ENCODE measurements at places on chromosomes 12 and 14. TPM values are rescaled to one million over a fixed set of nuclear protein-coding genes. Genes with fewer than 3 reads are reported as not detected.
A peak's percentile ranks its signal among the peaks of the same experiment; 100 is the strongest.

Gene NFE2
- total RNA-seq: 2.9 TPM

Gene YBX3
- total RNA-seq: 612 TPM

DNA sequence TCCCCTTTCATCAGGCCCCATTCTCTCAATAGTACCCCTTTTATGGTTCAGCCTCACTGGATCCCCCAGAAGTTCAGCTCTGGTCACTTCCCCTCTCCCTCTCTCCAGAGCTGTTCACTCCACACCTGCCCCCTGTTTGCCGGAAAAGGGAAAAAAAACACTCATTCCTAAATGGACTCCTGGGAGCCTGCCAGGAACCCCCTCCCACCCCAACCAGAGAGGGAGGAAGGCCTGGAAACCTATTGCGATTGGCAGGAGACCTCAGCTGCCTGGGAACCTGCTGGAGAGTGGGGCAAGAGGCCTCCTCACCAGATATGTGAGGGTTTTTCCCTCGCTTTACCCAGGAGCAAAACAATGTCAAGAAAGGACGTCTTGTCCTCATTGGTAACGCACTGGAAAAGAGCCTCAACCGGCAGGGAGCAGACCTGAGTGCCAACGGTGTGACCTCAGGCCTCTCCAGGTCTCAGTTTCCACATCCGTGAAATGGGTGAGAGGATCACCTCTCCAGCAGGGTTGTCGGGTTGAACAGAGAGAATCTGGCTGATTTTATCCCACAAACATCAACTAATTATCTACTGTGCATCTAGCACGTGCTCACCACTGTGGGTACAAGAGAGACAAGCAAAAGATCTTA lies 4.6 kb downstream of the DTX1 start:
- H3K27me3 ChIP-seq: peaks cover 2% of the 10 kb centered on the region
- no peak overlapping the region for H3K27ac ChIP-seq
- peaks cover 14% of the 10 kb centered on the region for H3K4me1 ChIP-seq
- no peaks in the 10 kb centered on the region for H3K36me3 ChIP-seq

- H3K27me3 ChIP-seq: no peaks in the 10 kb centered on the region
- no peak overlapping the region for H3K4me3 ChIP-seq
- H3K36me3 ChIP-seq: no peaks in the 10 kb centered on the region
- H3K4me1 ChIP-seq: no peaks in the 10 kb centered on the region
- H3K27ac ChIP-seq: no peak overlapping the region
Measured at GRCh38 chr12:104751594-104751993, 206.5 kb downstream of the SLC41A2 start.

DNA sequence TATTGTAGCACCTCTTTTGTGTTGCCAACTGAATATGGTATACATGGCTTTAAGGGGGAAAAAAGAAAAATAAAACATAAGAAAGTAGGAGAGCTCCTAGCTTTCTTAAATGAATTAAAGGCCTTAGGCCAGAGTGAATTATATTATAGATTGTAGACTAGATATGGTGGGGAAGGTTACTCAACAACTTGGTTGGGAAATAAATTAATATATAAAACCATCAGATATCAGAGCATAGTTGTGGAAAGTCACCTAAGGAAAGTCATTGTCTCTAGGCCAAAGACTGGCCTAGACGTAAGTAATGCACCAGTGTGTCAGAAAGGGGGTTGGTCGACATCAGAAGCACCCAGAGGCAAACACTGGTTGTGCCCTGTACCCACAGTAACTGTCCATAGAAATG lies 391.8 kb downstream of the RAD51B start:
- peak overlapping the region; percentile 52 for H3K27ac ChIP-seq
- H3K27me3 ChIP-seq: no peaks in the 10 kb centered on the region
- H3K36me3 ChIP-seq: no peaks in the 10 kb centered on the region
- no peak overlapping the region for H3K4me3 ChIP-seq

DNA sequence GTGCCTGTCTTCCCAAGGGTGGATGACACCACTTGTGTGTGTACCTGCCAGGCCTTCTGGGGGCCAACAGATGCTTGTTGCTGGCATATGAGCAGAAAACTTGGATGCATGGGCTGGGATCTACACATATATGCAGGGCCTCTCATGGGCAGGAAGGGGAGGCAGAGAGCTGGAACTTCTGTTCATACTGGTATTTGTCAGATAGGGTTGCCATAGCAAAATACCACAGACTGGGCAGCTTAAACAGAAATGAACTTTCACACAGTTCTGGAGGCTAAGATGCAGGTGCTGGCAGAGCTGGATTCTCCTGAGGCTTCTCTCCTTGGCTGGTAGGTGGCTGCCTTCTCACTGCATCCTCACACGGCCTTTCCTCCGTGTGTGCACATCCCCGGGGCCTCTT lies 121.8 kb downstream of the SUDS3 start:
- H3K27ac ChIP-seq: no peak overlapping the region
- no peaks in the 10 kb centered on the region for H3K4me1 ChIP-seq
- H3K4me3 ChIP-seq: no peak overlapping the region
- no peak for DNase-seq
- no peaks in the 10 kb centered on the region for H3K27me3 ChIP-seq
- no peaks in the 10 kb centered on the region for H3K36me3 ChIP-seq

DNA sequence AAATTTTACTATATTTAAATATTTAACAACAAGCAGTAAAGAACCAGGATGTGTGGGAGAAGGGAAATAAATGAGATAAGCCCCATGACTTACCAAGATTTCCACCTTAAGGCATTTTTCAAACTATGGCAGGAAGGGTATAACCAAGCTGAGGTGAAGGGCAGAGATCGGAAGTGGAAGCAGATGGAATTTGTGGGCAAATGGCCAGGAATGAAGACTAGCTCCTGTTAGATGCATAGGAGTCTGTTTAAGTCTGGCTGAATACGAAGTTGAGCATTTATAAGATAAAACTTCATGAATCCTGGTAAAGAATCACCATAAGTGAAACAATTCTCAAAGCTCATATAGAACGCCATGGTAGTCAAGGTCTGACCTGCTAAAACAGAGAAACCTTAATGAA lies 163.5 kb downstream of the DIO2 start:
- H3K36me3 ChIP-seq: no peaks in the 10 kb centered on the region
- H3K27ac ChIP-seq: no peak overlapping the region
- no peaks in the 10 kb centered on the region for H3K27me3 ChIP-seq

Gene RPL10L
- total RNA-seq: not detected

GRCh38 chr12:28286352-28286751 lies 96.1 kb downstream of the CCDC91 start:
- H3K27me3 ChIP-seq: no peaks in the 10 kb centered on the region
- no peak overlapping the region for H3K27ac ChIP-seq
- no peaks in the 10 kb centered on the region for H3K4me1 ChIP-seq
- no peaks in the 10 kb centered on the region for H3K36me3 ChIP-seq

GRCh38 chr14:54133896-54134295 lies 177.3 kb upstream of the BMP4 start:
- DNase-seq: no peak
- no peak overlapping the region for H3K4me3 ChIP-seq
- no peaks in the 10 kb centered on the region for H3K27me3 ChIP-seq
- no peak overlapping the region for H3K27ac ChIP-seq
- H3K4me1 ChIP-seq: no peaks in the 10 kb centered on the region
- no peaks in the 10 kb centered on the region for H3K36me3 ChIP-seq

GRCh38 chr12:69254046-69254445 lies 14.7 kb downstream of the CPSF6 start:
- no peak overlapping the region for H3K27ac ChIP-seq
- H3K4me3 ChIP-seq: no peak overlapping the region
- no peak for DNase-seq
- no peaks in the 10 kb centered on the region for H3K4me1 ChIP-seq
- peaks cover 40% of the 10 kb centered on the region for H3K36me3 ChIP-seq

DNA sequence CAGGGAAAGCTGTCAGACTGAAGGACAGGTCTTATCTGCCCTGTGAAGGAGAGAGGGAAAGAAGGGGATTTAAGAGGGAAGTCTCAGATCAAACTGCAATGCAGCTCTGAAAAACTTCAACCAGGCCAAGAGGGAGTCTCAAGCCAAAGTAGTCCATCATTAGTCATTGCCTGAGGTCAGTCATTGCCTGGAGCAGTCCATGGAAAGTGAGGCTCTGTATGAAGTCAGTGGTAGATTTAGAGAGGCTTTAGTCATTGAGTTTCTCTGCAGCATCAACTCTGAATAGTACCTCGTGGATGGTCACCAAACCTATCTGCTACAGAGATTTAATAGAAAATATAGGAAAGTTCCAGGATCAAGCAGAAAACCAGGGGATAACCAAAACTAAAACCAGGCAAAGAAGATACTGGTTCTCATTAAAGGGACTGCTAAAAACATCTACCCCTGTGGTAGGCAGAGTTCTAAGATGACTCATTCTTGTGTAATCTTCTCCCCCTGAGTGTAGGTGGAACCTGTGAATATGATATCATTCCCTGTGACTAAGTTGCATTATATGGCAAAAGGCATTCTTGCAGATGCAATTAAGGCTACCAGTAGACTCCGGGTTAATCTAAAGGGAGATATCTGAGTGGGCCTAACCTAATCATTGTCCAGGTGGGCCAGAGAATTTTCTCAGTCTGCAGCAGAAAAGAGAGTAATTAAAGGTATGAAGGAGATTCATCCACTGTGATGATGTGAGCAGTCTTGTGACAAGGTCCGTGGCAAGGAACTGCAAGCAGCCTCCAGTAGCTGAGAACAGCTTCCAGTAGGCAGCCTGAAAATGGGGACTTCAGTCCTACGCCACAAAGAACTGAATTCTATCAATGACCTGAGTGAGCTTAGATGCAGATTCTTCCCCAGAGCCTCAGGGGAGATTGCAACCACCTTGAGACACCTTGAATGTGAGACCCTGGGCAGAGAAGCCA lies 123.1 kb downstream of the GALC start:
- H3K4me3 ChIP-seq: no peak overlapping the region
- no peaks in the 10 kb centered on the region for H3K4me1 ChIP-seq

GRCh38 chr12:263574-263973 lies 938 bp upstream of the SLC6A13 start:
- H3K27ac ChIP-seq: no peak overlapping the region
- H3K4me1 ChIP-seq: peaks cover 21% of the 10 kb centered on the region
- H3K36me3 ChIP-seq: no peaks in the 10 kb centered on the region

Gene SERPINA12
- total RNA-seq: not detected

Gene GAPDH
- 4,693 TPM for total RNA-seq

DNA sequence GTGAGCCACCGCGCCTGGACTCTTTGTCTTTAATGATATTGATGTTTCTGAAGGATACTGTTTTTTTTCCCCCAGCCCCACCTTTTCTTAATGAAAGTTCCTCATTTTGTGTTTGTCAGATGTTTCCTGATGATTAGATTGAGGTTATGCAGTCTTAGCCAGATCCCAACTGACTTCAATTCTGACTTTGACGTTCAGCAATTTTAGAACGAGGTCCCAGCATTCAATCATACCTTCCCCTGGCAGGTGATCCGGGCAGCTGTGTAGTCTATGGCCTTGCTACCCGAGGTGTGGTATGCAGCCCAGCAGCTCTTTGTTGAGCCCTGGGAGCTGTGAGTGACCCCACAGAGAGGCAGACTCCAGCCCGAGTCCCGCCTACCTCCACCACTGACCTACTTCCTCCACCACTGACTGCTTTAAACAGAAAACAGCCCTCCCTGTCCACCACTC lies 82.7 kb downstream of the LGMN start:
- no peak overlapping the region for H3K4me3 ChIP-seq
- H3K27ac ChIP-seq: peak overlapping the region; percentile 9
- no peaks in the 10 kb centered on the region for H3K4me1 ChIP-seq
- no peaks in the 10 kb centered on the region for H3K27me3 ChIP-seq
- no peak for DNase-seq
- H3K36me3 ChIP-seq: peaks cover 15% of the 10 kb centered on the region

DNA sequence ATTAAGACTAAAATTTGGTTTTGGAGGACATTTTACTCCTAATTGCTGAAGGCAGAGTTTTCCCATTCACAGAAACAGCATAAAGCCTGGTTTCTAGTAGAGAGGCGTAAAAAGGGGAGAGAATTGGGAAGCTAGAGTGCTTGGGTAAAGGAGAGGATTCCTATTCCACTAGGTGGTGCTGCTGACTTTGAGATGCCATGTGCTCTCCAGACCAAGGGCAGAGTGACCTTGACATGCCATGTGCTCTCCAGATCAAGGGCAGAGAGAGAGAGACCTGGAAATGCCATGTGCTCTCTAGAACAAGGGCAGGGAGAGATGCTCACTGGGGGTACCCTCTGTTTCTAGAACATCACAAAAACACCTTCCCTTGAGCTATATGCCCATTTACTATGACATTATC lies 176.2 kb upstream of the PDZRN4 start:
- no peaks in the 10 kb centered on the region for H3K27me3 ChIP-seq
- H3K4me3 ChIP-seq: no peak overlapping the region
- DNase-seq: no peak
- no peaks in the 10 kb centered on the region for H3K4me1 ChIP-seq

DNA sequence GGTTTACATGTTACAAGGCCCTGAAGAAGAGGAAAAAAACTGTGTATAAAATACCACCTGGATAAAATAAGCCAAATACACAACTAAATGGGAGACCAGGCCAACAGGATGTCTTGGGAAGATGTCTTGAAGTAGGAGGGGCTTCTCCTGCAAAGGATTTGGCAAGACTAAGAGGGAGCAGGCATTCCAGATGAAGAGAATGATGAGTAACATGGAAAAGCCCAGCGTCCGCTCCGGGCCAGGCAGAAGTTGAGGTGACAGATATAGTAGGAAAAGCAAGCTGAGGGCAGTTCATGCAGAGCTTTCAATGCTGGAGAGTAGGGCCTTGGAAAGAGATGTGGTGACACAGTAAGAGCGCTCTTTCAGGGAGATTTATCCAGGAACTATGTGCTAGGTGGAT lies 16.1 kb upstream of the EIF4B start:
- DNase-seq: no peak
- no peaks in the 10 kb centered on the region for H3K36me3 ChIP-seq
- H3K4me3 ChIP-seq: no peak overlapping the region
- H3K27ac ChIP-seq: no peak overlapping the region

DNA sequence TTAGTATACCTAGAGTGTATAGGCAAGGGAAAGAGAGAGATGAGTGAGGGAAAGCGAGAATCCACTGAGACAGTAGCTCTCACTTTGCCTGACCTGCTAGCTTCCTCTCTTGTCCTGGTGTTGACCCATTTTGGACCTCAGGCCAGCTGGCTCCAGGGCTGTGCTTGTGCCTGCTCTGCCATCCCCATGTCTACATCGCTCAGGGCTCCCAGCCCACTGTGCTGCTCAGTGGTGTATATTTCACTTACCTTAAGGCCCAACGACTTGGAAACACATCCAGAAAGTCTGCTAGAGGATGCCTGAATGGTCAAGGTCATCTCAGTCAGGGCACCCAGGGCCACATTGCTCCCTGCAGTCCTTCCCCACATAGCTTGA lies 964 bp upstream of the SERPINA4 start:
- no peak overlapping the region for H3K27ac ChIP-seq
- H3K4me1 ChIP-seq: no peaks in the 10 kb centered on the region
- DNase-seq: no peak
- H3K4me3 ChIP-seq: no peak overlapping the region
- no peaks in the 10 kb centered on the region for H3K36me3 ChIP-seq

Gene MANSC4
- total RNA-seq: not detected

GRCh38 chr14:103257211-103257962 lies 76.7 kb upstream of the EIF5 start:
- peaks cover 4% of the 10 kb centered on the region for H3K4me1 ChIP-seq
- no peak overlapping the region for H3K27ac ChIP-seq
- H3K36me3 ChIP-seq: no peaks in the 10 kb centered on the region
- no peaks in the 10 kb centered on the region for H3K27me3 ChIP-seq
- no peak overlapping the region for H3K4me3 ChIP-seq

- no peak for DNase-seq
- H3K4me3 ChIP-seq: no peak overlapping the region
- no peaks in the 10 kb centered on the region for H3K27me3 ChIP-seq
- H3K4me1 ChIP-seq: no peaks in the 10 kb centered on the region
Measured at GRCh38 chr14:66568220-66568619, 60.3 kb downstream of the GPHN start.

- no peaks in the 10 kb centered on the region for H3K36me3 ChIP-seq
- no peak overlapping the region for H3K4me3 ChIP-seq
- H3K27me3 ChIP-seq: no peaks in the 10 kb centered on the region
- H3K27ac ChIP-seq: no peak overlapping the region
Measured at GRCh38 chr14:59055006-59055405, 133.5 kb upstream of the DAAM1 start.
